Activated CD4-positive, alpha-beta T cell treated with anti-CD3 and anti-CD28 coated beads, Interleukin-2, Interleukin-6, amounts not matched to agents 100 ng/mL and 50 ng/mL, durations not matched to agents 16 hours and 8 hours (primary cell): ENCODE measurements at places on chromosomes 4 and X.

DNA sequence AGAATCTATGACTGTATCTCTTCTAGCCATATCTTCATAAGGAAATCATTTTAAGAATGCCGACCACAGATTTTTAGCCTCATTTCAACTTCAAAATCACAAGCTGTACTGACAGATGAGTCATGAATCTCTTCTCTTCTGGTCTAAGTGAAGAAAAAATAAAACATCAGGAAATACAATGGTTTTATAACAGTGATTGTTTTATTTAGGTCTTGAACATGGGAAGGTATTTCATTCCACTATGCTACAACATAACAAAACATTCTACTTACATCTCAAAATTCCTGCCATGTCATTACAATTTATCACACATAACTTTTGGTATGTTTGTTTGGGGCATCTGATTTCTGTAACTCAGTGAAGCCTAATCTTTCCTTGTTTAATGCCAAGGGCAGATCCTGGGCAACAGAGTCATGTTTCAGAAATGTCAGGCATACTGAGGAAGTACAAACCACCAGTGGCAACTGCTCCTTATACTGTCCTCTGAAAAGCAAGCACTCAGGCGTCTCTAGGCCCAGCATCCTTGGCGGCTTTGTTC lies 325.0 kb downstream of the PDHA2 start:
- no peak for DNase-seq

- no peak for DNase-seq
These were observed 25.1 kb downstream of the EPHA5 start for GRCh38 chr4:65645185-65645584.

DNA sequence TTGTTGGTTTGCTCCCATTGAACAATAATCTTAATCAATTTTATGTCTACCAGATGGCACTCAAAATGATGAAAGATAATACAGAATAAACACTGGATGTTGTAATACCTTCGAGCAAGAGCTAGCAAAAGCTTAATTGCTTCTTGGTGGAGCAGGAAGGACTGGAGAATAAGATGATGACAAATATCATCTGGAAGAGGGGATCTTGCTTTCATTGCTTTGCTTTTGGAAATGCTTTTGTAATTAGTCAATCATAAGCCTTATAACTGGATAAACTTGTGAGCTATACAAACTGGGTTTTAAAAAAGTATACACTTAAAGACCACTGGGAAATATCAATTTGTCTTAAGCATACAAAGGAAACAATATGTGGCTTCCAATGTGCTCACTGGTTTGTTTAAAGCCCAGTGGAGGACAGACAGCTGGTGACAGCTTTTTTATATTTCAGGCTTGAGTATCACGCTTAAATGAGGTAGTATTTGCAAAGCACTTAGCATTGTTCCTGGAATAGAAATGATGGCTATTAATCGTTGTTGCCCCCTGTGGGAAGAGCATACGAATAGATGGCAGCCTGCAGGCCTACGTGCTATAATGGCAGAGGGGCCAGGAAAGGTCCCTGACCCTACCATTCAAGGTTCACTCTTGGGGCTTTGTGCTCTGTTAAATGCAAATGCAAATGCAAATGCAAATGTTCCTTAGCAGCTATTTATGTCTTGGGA lies 61.2 kb downstream of the TMEM150C start:
- DNase-seq: no peak

DNA sequence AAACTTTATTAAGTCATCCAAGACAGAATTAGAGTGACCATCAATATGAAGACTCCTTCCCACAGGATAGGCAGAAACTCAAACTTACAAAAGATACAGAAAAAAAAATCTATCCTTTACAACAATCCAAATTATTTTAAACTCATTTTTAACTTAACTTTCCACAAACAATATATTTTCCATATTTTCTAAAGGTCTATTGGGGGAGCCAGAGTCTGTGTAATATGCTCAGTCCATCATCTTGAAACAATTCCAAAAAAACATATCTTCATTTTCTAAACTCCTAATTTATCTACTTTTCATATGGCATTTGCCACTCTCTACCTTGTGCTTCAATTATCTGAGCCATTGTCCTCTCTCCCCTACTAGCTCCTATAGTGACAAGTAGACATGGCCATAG lies 378.1 kb downstream of the PDGFC start:
- no peak for DNase-seq

DNA sequence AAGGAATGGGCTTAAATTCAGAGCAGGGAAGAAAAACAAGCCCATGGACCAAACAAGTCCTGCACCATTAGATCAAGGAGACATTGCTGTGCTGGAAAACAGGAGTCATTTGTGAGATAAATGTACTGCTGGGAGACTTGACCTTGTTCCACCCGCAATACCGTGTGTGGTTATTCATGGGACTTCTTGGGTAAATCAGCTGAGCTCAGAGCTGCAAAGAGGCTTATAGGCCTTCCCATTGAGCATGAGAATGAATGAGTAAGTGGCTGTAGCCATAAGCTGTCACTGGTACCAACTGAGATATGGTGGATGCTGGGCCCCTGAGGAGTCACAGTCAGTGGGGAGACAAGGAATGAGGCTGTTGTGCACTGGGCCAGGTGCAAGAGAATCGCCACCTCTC lies 2.3 kb upstream of the CYTL1 start:
- no peak for DNase-seq

DNA sequence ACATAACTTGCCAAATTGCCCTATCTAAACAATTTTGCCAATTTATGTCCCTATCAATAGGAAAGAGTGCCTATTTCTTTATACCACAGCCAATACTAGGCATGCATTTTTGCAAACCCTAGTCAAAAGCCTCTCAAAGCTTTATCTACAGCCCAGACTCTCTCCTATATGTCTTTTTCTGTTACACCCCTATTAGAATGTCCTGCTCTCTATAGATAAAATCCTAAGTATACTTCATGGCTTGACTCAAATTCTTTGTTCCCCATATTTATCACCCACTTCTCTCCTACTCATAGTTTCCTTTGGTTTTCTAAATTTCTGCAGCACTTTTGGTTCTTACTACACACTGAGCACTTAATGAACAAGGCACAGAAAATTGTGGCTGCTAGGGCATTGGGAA lies 38.0 kb downstream of the NUP62CL start:
- DNase-seq: no peak
